ENCODE measurements at places on chromosomes 12 and 14.

DNA sequence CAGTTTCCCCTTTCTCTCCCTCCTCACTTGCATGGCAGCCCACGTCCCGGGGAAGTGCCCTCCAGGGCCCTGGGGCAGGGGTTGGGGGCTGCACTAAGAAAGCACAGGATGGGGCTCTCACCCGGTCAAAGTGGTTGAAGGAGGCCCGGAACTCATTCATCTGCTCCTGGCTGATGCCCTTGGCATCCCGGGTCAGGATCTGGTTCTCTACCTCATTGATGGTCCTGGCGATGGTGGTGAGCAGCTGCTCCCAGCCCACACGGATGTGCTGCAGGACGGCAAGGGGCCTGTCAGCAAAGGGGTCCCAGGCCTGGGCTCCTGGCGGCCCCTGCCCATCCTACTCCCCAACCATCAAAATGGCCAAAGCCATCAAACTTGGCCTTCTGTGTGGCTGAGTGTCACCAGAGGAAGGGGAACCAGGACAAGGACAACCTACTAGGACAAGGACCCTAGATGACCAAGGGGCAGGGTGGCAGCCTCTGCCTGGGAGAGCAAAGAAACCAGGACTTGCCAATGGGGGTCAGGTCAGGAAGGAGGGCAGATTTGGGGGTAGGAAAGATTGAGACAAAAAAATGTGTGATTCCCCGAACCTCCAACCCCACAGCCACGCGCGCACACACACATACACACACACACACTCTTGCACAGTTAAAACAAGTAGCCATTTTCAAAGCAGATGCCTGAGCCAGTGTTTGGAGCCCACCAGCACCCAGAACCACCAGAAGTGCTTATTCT lies 87.1 kb upstream of the ZFP36L1 start:
- no peak for DNase-seq

GRCh38 chr12:91043408-91043807 lies 14.4 kb downstream of the KERA start:
- no peak for DNase-seq

GRCh38 chr12:73514672-73515071 lies 1023.0 kb upstream of the ATXN7L3B start:
- DNase-seq = no peak

- peak; percentile 53 for DNase-seq
Observed at GRCh38 chr14:67515386-67516079, 17.6 kb upstream of the PLEKHH1 start.

- DNase-seq = no peak
Observed at GRCh38 chr14:79852950-79853744, 358.2 kb downstream of the DIO2 start.

- peak; percentile 94 for DNase-seq
Observed at GRCh38 chr12:124747426-124748161, 116.1 kb downstream of the SCARB1 start.

DNA sequence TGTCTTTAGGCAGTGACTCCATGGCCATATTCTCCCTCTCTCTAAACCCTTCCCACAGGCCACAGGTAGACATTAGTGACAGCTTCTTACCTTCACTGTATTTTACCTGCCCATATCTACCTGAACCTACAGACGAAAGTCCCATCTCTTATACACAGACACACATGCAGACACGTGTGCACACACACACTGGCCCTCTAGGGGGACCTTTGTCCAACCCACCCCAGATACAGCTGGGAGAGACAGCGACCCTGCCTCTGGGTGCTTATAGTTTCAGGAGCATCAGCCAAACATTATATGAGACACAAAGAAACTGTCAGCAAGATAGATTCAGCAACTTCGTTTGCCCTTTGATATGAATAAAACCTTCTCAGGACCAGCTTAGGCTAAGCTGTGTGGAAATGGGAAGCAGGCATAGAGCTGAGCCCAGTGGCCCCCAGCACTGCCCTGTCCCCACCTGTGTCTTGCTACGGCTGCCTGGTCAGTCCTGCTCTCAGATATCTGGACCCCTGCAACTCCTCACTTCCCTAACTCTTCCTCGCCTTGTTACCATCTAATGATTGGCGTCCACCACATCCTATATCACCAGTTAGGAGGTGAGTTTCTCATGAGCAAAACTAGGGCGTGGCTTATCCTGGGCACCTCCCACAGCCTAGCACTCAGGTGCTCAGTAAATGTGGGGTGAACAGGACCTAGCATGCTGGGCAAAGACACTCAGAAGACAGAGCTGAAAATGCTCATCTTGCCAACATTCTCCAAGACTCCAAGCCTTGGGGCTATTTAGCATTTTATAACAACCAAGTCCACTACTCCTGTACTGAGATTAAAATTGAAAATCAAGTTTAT lies 12.0 kb upstream of the CD9 start:
- DNase-seq = no peak

DNA sequence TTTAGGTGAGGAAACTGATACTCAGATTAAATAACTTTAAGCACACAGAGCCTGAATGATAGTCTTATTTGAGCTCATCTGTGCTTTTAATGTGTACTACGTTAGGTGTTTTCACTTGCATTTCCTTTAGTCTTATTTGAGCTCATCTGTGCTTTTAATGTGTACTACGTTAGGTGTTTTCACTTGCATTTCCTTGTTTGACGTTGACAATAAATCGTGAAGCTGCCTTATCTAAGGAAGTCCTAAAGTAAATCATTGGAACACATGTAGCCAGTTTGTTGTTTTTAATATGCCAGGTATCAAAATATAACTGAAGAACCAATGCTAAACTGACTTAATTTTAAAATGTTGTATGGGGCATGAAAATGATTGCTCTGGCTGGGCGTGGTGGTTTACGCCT lies 2.0 kb downstream of the RAP1B start:
- DNase-seq = no peak

DNA sequence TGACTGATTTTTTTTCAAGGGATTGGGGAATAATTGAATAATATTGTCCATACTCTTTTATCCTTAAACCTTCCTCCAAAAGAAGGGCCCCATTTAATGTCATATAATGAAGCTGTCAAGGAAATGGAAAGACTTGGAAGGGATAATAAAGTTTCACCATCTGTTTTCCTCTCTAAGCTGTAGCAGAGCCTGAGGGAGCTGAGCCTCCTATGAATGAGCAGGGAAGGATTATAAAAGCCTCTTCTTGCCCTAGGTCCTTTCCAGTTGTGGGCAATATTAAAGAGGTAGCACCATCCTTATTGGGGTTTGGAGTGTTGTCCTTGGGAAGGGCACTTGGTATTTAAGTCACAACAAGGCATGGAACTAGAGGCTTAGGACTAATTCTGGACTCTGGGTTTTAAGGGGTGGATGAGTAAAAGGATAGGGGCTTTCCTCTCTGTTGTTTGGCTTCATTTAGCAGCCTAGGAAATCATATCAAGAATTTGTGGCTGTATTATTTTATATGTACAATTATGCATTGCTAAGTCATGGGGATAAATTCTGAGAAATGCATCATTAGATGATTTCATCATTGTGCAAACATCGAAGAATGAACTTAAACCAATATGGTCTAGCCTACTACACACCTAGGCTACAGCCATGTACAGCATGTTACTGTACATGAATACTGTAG lies 408.5 kb upstream of the DCN start:
- DNase-seq = no peak

DNA sequence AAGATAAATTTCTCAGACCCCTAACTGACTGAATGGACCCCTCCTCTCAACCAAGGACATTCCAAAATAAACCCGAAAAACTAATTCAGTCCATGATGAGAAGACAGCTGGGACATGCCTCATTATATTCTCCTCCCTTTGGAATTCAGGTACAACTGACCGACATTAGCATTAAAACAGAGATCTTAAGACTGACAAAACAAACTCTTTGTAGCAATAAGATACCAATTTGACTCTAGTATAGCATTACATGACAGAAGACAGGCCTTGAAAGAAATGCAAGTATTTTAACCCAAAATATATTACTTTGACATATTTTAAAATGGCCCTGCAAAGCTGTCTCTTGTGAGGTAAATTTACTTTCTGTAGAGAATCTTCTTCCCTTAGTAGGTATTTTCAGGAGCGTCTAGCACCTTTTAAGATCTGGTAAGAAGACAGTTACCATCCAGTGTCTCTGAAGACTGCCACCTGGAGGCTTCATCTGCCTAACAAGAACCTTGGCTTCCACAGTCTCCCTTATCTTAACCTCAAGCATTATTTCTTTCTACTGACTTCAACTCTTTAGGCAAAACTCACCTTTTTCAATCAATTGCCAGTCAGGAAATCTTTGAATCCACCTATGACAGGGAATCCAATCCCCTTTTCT lies 957.5 kb downstream of the SLC6A15 start:
- peak; percentile 5 for DNase-seq

DNA sequence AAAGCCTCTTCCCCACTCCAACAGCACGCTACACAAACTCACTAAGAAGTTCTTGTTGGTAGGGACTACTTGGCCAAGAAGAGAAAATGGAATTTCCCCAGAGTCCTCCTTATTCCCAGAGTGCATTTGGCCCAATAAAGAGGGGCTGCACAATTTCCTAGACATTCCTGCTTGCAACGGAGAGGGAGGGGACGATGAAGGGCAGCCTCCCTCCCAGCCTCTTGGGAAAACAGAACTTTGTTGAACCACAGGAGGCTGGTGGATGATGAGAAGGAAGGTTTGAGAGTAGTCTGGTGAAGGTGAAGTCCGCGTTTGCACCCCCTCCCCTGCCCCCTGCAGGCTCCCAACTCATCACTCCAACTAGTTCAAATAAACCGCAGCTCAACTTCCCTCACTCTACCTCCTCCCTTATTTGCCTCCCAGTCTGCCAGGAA lies 19.1 kb upstream of the TBX3 start:
- no peak for DNase-seq

- DNase-seq = no peak
Observed at GRCh38 chr14:91159906-91160305, 46.0 kb downstream of the DGLUCY start.

GRCh38 chr12:111181143-111181726 lies 187.7 kb downstream of the PHETA1 start:
- DNase-seq = peak; percentile 21

DNA sequence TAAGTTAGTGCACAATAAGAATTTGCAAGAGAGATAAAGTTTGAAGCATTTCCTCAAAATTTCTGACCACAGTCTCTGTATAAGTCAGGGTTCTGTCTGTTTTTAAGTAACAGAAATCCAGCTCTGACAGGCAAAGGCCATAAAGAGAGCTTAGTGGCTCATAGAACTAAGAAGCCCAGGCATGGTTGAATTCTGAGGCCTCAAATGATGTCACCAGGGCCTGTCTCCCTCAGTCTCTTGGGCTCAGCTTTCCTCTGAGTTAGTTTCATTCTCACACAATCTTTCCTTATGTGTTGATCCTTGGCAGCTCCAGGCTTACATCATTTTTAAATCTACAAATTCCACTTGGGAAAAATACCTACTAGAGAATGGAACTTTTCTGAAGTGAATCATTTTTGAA lies 173.4 kb upstream of the ATP2B1 start:
- peak; percentile 63 for DNase-seq

DNA sequence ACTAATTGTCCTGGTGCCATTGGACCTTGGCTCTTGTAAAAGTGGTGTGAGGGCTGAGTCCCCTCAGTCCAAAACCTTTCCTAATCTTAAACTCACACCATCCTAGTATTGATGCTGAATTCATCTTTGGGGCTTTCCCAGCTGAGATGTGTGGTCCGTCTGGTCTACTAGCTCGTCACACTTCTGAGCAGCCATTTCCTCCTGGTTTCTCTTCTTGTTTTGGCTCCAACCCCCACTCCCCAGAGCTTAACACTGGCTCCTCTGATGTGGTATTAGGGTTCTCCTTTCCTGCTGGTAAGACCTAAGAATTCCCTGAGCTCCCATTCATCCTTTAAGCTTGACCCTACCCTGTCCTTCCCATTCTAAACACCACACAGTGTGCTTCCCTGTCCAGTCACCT lies 900.6 kb downstream of the VRK1 start:
- no peak for DNase-seq
